ENCODE measurements at places on chromosomes 3 and 15.

DNA sequence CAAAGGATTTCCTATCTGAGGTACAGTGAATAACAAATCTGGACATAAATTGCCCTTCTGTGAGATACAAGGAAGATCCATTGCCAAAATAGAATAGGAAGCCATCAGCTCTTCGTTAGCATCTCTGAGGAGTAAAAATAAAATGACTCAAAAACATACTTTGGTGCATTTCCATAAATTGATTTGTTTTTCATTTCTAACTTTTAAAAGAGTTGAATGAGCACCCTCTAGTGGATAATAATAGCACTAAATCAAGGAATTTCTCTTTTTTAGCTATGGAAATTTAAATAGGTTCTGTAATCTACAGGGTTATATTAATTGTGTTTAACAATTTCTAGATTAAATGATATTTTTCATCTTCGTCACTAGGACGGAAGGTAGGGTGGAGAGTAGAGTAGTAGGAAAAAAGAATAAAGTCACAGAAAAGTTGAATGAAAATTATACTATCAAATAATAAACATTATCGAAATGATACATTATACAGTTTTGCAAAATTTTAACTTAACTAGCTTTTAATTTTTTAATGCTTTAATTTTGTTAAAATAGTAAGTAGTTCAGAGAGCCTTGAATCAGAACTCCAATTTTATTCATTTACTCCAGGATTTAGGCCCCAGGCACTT is 6.4 kb downstream of the NSUN3 start:
- peak; percentile 69 for DNase-seq

DNA sequence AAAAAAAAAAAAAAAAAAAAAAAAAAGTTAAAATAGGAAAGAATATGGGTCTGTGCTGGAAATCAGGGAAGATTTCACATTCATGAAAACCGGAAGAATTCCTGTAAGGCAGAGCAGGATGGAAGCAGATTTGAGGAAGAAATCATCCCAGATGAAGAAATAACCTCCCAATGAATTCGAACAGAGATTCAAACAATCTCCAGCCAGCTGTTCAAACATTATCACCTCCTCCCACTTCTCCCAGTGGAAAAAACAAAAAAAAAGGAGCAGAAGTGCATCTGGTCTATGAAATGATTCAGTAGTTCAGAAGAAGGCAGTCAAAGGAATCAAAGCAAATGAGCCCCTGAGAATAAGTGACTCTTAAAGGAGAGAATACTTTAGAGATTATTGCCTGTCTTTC is 33.1 kb downstream of the CP start:
- DNase-seq = no peak

- no peak for DNase-seq
Measured at GRCh38 chr3:179961071-179961702, 75.5 kb downstream of the PEX5L start.

- DNase-seq = no peak
Measured at GRCh38 chr3:157718800-157719199, 215.6 kb upstream of the VEPH1 start.

DNA sequence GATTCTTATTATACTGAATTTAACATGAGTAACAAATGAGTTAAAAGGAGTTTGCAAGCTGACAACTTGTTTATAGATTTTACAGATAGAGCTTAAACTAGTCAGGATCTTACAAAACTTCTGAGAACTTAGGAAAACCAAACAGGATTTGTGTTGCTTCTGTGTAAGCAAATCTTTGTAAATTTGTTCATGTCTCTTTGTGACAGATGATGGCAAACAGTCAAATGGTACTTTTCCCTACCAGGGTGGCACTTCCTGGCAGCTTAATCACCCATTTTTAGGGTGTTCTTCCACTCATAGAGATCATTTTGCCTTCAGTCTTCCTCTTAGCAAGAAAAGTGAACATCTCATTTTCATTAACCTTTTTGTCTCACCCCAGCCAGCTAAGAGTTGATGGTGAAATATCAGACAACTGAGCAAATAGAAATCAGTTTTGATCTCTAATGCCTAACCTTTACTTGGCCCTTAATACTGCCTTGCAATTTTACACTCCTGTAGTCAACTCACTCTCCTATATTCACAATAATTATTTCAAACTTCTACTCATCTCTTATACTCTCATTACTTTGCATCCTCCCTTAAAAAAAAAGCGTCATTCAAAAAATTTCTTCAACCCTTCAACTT is 23.7 kb upstream of the NECTIN3 start:
- DNase-seq = no peak

GRCh38 chr15:29747837-29748417 is 74.3 kb downstream of the TJP1 start:
- DNase-seq = peak; percentile 43

GRCh38 chr3:167246252-167246651 is 133.8 kb downstream of the ZBBX start:
- no peak for DNase-seq

- no peak for DNase-seq
Measured at GRCh38 chr15:37094915-37095711, 5.2 kb downstream of the MEIS2 start.

- DNase-seq = no peak
Measured at GRCh38 chr3:30475038-30475808, 131.2 kb upstream of the TGFBR2 start.

DNA sequence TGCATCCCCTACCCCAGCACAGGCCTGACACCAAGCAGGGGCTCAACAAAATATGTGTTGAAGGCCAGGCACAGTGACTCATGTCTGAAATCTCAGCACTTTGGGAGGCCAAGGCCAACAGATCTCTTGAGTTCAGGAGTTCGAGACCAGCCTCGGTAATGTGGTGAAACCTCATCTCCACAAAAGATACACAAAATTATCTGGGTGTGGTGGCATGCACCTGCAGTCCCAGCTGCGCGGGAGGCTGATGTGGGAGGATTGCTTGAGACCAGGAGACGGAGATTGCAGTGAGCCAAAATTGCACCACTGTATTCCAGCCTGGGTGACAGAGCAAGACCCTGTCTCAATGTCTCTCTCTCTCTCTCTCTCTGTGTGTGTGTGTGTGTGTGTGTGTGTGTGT is 30.7 kb upstream of the CYP11A1 start:
- no peak for DNase-seq

DNA sequence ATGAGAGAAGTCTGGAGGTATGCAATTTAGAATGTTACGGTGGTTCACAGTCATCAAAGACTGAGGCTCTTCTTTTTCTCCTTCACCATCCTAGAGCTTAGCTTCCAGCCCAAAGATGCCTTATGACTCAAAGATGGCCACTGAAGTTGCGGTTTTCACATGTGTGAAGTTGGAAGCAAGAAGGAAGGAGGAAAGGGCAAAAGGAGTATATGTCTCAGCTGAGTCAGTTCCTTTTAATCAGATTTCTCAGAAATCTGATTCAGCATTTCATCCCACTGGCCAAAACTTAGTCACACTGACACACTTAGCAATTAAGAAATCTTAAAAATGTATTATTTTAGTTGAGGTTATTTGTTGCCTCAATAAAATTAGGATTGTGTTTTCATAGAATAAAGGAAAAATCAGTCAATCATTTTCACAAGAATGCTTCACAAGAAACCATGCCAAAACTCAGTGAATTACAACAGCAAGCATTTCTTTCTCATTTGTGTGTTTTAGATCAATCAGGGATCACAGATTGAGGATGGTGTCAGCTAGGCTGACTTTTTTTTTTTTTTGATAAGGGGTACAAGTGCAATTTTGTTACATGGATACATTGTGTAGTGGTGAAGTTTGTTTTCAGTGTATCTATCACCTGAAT is 211.1 kb upstream of the GADL1 start:
- peak; percentile 43 for DNase-seq

DNA sequence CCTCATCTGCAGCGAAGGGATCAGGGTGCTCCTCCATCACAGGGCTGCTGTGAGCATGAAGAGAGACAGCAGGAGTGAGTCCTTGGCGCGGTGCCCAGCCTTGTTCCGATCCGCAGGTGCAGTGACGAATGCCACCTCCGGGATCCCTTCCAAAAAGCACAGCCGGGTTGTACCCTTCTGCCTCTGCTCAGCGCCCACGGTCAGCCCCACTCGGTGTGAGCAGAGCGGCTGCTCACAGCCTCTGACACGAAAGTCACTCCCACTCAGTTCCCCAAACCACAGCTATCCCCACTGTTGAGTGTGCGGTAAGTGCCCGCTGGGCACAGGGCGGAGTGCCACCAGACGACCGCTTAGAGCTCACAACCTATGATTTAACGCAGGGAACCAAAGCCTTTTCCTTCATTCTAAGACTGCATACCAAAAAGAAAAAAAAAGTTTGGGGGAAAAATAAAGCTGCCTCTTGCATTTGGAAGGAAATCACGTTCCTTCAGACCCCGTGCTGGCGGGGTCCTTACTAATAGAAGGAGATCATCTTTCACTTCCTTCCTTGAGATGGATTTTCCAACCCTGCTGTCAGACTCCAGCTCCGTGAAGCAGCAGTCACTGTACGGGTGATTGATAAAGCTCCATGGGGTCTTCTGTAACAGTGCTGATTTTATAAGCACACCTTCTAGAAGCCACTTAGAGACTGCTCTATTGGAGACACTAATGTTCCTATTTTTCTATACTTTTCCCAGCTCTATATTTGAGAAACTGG is 34.7 kb upstream of the TUBGCP5 start:
- no peak for DNase-seq

GRCh38 chr3:130759692-130760338 is 13.2 kb upstream of the PIK3R4 start:
- DNase-seq = peak; percentile 94

- DNase-seq = no peak
Measured at GRCh38 chr3:56806407-56806806, 4.7 kb upstream of the ARHGEF3 start.

- peak; percentile 59 for DNase-seq
Measured at GRCh38 chr3:153029350-153029749, 132.7 kb upstream of the RAP2B start.

DNA sequence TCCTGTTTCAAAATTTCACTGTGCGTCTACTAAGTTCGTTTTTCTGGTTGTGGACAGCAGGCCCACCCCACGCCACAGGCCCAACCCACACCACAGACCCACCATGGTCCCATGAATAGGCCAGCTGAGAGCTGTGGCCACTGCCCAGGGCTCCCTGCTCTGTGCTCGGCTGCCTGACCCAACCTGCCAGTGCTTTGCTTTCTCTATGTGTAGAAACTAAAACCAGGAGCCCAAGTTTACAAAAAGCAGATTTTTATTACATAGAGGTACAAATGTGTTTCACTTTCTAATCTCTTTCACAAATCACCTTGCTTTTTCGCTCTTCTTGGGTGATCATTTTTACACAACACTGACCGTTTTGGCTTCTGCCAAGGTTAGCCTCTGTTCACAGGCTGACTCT is 69.1 kb downstream of the HERC2 start:
- no peak for DNase-seq

GRCh38 chr15:101551696-101552591 is 62.4 kb upstream of the PCSK6 start:
- no peak for DNase-seq

- DNase-seq = peak; percentile 15
Measured at GRCh38 chr3:75248974-75249373, 415.2 kb upstream of the FRG2C start.

- DNase-seq = no peak
Measured at GRCh38 chr15:70605606-70606410, 157.6 kb downstream of the UACA start.

GRCh38 chr15:35123743-35124142 is 38.6 kb upstream of the NANOGP8 start:
- no peak for DNase-seq

DNA sequence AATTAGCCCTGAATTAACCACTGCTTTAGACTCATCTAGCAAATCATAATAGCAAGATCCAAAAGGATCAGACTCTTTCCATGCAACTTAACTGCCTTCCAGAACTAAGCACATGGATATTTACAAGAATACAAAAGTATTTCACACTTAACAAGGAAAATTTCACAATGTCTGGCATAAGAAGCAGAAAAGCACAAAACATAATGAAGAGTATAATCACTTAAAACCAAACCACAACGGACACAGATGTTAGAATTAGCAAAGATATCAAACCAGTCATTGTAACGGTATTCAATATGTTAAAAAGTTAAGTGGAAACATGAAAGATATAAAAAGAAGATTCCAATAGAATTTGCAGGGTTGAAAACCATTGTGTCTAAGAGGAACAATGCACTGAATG is 51.5 kb upstream of the COL6A6 start:
- peak; percentile 34 for DNase-seq

GRCh38 chr3:23170291-23170690 is 32.8 kb upstream of the UBE2E2 start:
- DNase-seq = no peak

GRCh38 chr3:15427981-15428380 is 583 bp downstream of the EAF1 start:
- DNase-seq = peak; percentile 32

- DNase-seq = peak; percentile 36
Measured at GRCh38 chr15:51580385-51580784, 42.2 kb downstream of the DMXL2 start.

- no peak for DNase-seq
Measured at GRCh38 chr3:172518929-172519640, 4.1 kb downstream of the TNFSF10 start.

DNA sequence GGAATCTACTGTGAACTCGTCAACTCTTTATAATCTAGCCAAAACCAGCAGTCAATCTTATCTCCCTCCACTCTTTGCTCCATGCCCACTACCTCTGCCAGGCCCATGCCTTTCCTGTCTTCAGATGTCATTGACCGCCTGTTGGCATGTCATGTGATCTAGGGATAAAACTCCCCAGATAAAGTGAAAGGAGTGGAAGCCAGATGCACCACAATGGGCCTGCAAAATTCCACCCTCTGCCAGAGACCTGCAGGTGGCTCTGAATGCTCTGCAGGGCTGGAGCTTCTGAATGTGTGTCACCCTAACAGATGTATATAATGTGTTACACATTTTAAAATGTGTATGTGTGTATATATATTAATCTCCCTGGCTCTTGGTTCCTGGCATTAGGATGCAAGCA is 2.3 kb upstream of the CCR3 start:
- DNase-seq = peak; percentile 38

- DNase-seq = no peak
Measured at GRCh38 chr3:160909917-160910316, 153.9 kb downstream of the PPM1L start.

DNA sequence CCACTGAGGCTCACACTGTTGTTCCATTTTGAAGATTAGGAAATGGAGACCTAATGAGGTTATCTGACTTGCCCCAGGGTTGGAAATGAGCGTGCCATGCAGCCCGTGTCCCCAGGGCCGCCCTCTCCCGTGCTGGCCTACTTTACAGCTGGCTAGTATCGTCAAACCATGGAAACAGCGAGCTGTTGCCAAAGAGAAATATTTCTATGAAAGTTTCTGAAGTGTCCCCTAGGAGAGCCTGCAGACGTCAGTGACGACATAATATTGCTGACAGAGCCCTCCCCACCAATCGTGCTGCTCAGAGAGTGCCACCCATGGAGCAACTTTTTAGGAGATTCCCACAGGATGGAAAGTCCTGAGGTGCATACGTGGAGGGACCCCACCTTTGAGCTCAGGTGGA is 11.2 kb upstream of the FAM174B start:
- no peak for DNase-seq

- no peak for DNase-seq
Measured at GRCh38 chr3:28924744-28925360, 356.0 kb upstream of the RBMS3 start.

GRCh38 chr15:98690272-98690950 is 42.1 kb downstream of the IGF1R start:
- no peak for DNase-seq

- DNase-seq = no peak
Measured at GRCh38 chr3:67461667-67462142, 192.7 kb downstream of the SUCLG2 start.

Measured in hematopoietic multipotent progenitor cell treated with erythropoietin and hydrocortisone succinate and interleukin-3 and kit ligand, for 6 days (in vitro differentiated cells).